ENCODE measurements at places on chromosomes 7 and 10.

DNA sequence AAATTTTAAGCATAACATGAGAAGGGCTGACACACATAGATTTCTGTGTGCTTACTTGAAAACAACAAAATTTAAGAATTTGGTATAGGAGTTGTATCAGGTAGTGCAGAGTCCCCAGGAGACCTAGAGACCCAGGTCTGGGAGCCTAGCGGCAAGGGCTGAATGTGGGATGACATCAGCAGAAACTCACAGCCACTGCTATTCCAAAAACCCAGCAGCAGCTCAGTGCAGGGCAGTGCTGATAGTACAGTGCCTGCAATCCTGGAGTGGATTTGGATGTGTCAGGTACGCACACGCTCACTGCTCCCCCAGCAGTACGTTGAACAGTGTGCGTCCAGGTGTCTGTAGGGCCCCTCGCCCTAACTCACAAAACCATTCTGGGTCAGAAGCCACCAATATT is 87.1 kb downstream of the EGFR start:
- DNase-seq, result no peak

GRCh38 chr7:31100445-31100844 is 48.3 kb downstream of the ADCYAP1R1 start:
- DNase-seq, result no peak

- DNase-seq, result no peak
Measured at GRCh38 chr7:158751751-158752150, 47.1 kb upstream of the NCAPG2 start.

- DNase-seq, result no peak
Measured at GRCh38 chr10:110017052-110017451, 9.3 kb downstream of the ADD3 start.

GRCh38 chr10:26296360-26296759 is 79.8 kb downstream of the GAD2 start:
- no peak for DNase-seq
